ENCODE measurements at places on chromosomes 16 and 17.
A peak's percentile ranks its signal among the peaks of the same experiment; 100 is the strongest.

DNA sequence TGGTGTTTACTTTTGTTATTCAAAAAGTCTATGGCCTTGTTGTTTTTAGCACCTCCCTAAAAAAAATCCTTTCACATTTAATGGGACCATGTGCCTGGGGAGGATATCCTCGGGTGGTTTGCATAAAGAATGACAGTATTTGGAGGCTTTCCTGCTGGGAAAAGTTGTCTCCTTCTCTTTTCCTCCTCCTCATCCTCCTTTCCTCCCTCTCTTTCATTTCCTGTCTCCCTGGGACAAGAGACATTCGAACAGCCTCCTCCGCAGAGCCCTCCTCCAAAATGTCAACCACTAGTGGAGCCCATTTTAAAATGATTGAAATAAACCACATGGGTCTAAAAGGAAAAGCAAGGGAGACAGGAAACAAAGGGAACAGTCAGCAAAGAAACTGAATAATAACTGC is 67.4 kb downstream of the MYH13 start:
- no peak for DNase-seq

DNA sequence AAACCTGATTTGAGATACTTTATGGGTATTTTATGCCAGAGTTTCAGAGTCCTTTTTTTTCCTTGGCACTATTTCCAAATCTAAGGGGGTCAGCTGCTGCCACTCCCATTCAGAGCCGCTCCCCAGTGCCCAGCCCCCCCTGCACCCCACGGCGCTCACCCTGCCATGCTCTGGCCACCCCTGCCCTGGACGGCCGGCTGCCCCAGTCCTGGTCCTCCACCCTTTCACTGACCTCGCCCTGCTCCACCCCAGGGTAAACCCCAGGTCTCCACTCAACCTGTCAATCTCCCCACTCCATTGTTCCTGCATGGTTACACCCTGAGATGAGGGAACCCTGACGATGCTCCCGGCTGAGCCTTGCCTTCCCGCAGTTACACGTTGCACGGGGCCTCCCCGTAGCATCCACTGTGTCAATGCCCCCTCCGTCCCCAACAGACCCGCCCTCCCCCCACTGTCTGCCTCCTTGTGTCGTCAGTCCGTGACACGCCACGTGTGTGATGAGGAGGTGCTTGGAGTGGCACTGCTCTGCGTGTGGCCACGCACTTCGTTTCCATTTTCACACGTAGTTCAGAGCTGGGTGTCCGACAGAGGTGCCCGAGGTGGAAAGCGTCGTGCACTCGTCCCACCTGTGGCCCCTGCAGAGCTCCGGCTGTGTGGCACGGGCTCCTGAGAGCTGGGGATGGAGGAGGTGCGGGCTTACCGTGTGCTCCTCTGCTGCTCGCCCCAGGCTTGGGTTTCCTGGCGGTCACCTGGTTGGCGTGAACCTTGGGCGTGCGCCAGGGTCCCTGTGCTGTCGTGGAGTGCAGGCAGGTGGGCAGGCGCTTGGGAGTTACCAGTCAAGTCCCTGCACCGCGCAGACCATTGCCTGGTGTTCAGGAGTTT is 116.5 kb downstream of the BANP start:
- no peak for DNase-seq

GRCh38 chr16:76222087-76222486 is 55.1 kb upstream of the CNTNAP4 start:
- DNase-seq = no peak

GRCh38 chr17:39339272-39339671 is 62.2 kb downstream of the FBXL20 start:
- DNase-seq = no peak

- no peak for DNase-seq
Observed at GRCh38 chr17:59695945-59696681, 11.1 kb downstream of the PTRH2 start.

GRCh38 chr17:32461853-32462617 is 17.7 kb downstream of the PSMD11 start:
- DNase-seq = peak; percentile 24

DNA sequence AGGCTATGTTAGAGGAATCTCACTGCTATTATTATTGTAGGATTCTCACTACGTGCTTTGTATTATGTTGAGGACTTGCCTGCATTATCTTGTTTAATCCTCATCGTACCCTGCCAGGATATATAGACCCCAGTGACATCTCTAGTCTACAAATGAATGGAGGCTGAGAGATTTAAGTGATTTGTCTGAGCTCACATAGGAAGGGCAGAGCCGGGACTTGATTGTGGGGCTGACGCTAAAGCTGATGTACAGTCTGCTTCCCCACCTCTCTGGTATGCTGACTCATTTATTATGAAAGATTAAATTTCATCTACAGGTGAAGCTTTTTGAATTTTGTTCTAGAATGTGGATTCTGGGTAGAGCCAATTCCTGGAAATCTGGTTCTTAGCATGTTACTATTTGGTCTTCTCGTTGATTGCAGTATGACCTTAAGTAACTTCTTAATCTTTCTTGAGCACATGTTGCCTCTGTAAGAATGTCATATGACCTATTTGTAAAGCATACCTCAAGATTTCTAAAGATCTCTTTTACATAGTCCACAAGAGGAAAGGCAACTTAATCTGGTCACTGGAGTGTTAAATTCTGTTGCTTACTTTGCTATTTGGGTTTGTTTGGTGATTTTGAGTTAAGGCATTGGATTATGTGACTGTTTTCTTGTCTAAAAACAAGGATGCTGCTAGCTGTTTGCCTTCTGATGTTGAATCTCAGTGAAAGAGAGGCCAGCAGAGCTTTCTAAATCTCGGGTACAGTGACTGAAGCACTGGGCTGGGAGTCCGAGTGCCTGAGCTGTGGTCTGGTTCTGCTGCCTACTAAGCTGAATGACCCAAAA is 12.4 kb downstream of the METTL9 start:
- DNase-seq = no peak

DNA sequence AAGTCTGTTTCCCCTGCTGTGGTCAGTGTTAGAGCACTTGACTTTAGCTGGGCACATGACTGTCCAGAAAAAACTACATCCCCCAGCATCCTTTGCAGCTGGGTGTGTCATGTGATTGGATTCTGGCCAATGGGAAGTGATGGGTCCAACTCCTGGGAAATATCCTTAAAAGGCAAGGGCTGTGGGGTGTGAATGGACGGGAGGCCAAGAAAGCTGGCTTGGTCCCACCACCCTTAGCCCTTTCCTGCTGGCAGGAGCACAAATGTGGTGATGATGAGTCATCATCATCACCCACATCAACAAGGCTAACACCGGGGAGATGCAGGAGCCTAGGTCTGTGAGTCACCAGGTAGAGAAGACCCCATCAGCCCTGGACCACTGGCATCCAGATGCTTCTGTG is 341.7 kb downstream of the C16orf95 start:
- no peak for DNase-seq

- no peak for DNase-seq
Observed at GRCh38 chr17:82709024-82709675, 7.4 kb upstream of the FN3KRP start.

- DNase-seq = no peak
Observed at GRCh38 chr16:23920446-23920845, 84.7 kb downstream of the PRKCB start.
